ENCODE measurements at places on chromosomes 12 and 14.
A peak's percentile ranks its signal among the peaks of the same experiment; 100 is the strongest.

GRCh38 chr12:66187821-66188220, 1.2 kb upstream of the IRAK3 start:
- DNase-seq, result no peak

DNA sequence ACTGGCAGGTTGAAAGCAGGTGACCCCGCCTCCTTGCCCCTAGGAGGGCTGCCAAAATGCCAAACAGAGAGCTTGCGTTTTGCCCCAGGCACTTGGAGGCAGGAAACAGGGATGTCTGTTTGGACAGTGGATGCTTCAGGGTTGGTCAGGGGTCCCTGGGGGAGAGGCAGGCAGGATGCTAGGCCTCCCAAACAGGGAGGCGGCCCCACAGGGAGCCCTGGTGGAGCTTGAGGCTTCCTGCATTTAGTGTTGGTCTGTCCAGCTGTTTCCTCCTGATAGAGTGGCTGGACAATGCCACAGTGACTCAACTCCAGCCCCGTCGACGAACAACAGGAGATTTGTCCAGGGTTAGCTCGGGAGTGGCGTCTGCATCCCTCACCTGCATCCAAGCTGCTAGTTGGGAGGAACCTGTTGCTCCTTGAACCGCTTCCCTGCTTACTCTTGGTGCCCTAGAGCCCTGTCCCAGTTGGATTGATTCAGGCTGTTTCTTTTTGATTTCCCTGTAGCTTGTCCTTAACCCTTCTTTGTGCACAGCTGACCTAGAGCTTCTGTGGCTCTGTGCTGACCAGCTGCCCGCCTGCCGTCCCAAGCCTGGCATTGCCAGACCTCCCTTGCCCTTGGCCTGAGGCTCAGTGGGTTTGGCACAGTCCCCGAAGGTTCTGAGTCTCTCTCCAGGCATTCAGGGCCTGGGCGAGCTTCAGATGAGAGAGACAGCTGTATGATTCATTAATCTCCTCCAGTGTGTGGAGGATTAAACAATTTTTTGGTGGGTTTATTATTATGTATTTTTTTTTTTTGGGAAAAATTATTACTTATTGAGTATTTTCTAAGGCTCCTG, 45.9 kb downstream of the TSPAN9 start:
- DNase-seq, result no peak

GRCh38 chr12:131640525-131640924, 70.4 kb upstream of the SFSWAP start:
- DNase-seq, result no peak

- DNase-seq, result no peak
Measured at GRCh38 chr14:36738269-36738668, 76.6 kb downstream of the PAX9 start.

GRCh38 chr14:106872611-106873446, 1346.4 kb downstream of the TMEM121 start:
- DNase-seq, result peak; percentile 65

DNA sequence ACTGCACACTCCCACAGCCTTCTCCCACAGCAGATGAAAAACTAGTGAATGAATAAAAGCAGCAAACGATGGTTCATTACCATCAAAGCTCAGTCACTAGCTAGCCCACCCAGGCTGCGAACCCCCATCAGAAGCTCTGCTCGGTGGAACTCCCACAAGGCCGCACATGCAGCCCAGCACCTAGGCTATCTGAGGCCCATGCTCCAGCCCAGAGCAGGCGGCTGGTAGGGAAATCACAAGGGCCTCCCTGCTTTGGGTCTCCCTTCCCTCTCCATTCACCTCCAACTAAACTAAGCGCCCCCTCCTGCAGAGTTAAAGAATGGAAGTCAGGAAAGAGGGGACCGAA, 69.0 kb downstream of the ITPK1 start:
- DNase-seq, result no peak

- DNase-seq, result no peak
Measured at GRCh38 chr12:126685636-126686035, 1581.3 kb upstream of the TMEM132C start.

DNA sequence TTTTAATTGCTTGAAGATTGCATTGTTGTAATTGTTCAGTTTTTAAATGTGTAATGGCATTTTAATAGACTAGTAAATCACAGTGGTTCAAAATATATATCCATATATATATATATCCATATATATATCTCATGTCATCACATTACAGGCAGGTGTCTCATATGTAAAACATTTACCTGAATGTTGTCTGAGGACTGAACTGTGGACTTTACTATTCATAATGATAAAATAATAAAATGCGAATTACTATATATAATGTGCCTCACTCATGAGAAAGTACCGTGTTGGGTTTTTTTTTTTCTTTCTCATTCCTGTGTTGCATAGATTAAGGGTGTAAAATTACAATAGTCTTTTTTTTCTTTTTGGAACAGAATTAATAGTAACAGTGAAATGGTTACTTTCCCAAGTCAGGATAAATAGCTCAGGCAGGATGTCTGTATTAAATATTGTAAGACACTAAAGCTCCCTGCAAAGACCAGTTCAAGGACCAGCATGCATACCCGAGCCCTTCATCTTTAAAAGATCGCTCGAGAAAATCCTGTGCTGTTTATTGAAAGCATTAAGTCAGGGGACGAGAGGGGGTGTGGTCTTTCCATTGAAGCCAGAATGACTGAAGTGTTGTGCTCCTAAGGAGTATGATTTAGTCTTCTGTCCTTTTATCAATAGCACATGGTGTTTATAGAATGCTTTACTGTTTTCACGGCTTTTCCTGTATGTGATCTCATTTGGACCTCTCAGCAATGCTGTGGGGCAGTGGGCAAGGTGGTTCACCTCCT, 173.5 kb downstream of the CRADD start:
- no peak for DNase-seq

DNA sequence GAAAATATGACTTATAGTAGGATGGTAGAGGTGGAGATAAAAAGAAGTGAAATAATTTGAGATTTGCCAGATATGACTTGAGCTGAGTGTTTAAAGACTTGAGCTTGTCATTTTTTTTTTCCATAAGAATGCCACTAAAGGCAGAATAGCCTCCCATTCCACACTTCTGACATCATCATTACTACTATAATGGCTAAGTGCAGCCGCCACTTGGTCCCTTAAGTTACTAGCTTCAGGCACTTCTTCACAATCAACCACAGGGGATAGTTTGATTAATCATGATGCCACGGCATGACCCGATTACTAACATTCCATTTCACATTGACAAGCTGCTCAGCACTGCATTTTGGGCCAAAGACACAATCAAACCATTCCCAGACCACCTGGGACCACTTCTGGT, 127.9 kb downstream of the EFCAB11 start:
- DNase-seq, result no peak

- no peak for DNase-seq
Measured at GRCh38 chr12:131737150-131737827, 26.4 kb downstream of the SFSWAP start.

DNA sequence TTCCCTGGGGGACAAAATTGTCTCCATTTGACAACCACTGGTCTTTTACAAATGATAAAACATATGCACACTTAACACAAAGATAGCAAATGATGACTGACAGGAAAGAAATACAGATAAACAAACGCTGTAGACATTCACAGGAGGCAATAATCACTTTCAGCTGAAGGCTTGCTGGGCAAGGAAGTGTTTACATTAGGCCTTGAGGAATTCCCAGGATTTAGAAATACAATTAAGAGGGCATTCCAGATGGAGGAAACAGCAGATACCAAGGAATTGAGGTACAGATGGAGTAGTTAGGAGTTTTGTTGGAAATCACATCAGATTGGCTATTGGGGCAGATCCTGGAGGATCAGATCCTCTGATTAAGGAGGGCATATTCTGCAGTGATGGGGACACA, 93.9 kb downstream of the DYRK2 start:
- no peak for DNase-seq

DNA sequence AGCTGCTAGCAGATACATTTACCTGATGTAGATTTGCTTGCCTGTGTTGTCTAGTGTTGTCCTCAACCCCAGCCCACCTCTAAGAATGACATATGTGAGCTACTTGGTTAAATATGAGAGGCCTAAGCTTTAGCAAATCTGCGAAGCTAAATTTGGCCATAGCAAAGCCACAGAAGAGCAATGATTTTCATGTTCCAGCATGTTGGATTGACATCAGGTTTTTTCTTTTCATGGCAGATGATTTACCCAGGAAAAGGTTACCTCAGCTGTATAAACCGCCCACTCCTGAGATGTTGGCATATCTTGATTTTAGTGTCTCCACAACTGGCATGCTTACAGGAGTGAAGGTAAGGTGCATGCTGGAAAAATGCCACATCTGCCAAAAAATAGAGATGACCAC, 36.4 kb upstream of the ATF1 start:
- DNase-seq, result no peak

DNA sequence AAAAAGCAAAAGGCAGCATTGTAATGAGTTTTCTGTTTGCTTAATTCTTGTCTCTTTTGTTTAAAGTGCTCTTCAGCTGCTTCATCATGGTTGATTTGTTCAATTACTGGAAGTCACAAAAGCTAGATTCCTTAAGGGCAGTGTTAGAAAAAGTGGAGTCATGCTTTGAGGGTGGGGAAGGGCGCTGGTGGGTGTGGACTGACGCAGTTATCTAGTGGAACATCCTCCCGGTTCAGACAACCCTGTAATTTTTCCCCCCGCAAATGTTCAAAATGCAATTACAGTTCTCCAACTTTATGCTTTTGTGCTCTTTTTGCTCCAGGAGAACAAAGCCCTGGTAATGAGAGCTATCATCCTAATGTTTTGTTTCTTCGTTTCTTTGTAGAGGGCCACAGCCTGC, 2.1 kb downstream of the AKAP6 start:
- DNase-seq, result no peak

DNA sequence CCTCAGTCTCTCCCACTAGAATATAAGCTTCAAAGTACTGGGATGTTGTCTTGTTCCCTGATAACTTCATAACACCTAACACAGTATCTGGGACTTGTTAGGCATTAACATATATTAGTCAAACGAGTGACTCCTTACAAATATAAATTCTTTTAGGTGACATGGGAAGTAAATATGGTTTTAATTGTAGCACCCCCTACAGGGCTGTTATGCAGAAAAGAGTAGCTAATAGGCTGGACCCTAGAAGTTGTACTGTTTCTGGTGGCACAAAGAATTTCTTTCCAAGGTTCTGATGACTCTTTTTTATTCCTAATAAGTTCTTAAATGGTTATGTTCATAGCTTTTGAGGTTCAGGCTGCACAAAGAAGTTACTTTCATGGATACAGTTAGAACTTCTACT, 29.8 kb downstream of the GPATCH2L start:
- DNase-seq, result no peak

GRCh38 chr12:43210485-43211192, 341.4 kb downstream of the ADAMTS20 start:
- DNase-seq, result no peak

DNA sequence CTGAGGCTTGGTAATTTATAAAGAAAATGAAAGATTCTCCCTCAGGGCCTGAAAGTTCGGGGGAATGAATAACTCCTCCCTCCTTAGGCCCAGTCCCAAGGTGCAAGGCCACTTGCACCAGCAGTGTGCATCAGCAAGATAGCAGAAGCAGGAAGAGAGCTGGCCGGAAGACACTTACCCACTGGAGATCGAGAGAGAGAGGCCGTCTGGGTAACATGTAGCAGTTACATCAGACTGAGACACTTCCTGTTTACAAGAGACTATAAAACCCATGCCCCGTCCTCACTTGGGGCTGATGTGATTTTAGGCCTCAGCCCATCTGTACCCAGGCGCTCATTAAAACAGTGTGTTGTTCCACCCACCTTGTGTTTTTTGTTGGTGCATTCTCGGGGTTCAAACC, 85.2 kb downstream of the TMTC3 start:
- no peak for DNase-seq

DNA sequence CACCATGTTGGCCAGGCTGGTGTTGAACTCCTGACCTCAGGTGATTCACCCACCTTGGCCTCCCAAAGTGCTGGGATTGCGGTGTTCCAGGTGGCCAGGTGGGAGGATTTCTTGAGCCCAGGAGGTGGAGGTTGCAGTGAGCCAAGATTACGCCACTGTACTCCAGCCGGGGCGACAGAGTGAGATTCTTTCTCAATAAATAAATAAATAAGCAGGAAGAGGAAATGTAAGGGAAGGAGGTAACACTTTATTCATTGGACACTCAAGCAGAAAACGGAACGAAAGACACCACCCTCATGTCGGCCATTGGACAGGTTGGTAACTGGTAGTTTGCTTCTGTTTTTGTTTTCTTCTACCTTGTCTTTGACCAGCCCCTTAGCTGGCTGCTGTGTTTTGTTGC, 13.0 kb upstream of the NFATC4 start:
- DNase-seq, result no peak

- no peak for DNase-seq
Measured at GRCh38 chr14:104657563-104658324, 31.7 kb upstream of the INF2 start.

DNA sequence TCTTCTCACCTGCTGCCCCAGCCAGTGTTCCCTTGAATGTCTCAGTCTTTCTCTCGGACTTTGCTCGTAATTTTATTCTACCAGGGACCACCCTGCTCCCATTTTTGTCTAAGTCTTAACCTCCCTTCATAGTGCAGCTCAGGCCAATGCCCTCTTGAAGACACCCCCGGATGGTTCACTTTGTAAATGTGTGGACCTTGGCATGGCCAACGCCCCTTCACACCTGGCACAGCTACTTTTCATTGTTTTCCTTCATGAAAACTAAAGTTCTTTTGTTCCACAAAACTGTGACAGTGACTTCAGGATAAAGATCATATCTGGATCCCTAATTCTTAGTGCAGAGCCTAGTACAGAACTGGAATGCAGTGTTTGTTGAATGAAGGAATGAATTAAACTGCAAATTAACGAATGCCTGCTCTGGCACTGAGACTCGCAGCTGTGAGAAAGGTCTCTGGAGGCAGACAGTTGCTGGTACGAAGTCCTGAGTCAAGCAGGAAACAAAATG, 3.5 kb upstream of the RNASE4 start:
- no peak for DNase-seq

- no peak for DNase-seq
Measured at GRCh38 chr12:130179191-130179590, 16.9 kb downstream of the FZD10 start.

GRCh38 chr14:100552524-100553125, 34.6 kb downstream of the BEGAIN start:
- DNase-seq, result no peak

GRCh38 chr12:116358536-116358892, 81.0 kb upstream of the MED13L start:
- no peak for DNase-seq

- DNase-seq, result no peak
Measured at GRCh38 chr12:111437816-111438454, 32.2 kb downstream of the SH2B3 start.

Data from stimulated activated CD8-positive, alpha-beta memory T cell treated with anti-CD3 and anti-CD28 coated beads, Interleukin-2, amount 100 ng/mL, for 1 hour (primary cell).